ENCODE measurements at places on chromosomes 12 and 14. TPM values are rescaled to one million over a fixed set of nuclear protein-coding genes. Genes with fewer than 3 reads are reported as not detected.

The AICDA gene
- total RNA-seq = not detected

DNA sequence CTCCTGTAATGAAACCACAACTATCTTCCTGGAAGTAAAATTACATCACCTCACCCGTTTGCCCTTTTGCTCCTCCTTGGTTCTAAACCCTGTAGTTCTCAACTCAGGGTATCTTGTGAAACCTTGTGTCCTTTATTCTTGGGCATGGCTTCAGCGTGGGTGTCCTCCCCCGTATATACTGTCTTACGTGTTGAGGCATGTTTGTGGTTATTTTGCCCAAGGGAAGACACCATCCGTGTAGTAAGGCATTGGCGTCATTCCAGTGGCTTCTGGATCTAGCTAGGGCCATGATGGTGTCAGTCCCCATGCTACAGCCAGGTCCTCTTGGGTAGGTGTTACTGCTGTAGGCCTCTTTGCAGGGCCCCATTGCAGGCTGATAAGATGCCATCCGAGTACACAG lies 115.4 kb downstream of the ZFP36L1 start:
- no peak for DNase-seq

GRCh38 chr12:31626270-31626995 lies 33.1 kb upstream of the ETFBKMT start:
- DNase-seq = no peak

GRCh38 chr12:106873983-106874382 lies 81.7 kb upstream of the TMEM263 start:
- DNase-seq = no peak

DNA sequence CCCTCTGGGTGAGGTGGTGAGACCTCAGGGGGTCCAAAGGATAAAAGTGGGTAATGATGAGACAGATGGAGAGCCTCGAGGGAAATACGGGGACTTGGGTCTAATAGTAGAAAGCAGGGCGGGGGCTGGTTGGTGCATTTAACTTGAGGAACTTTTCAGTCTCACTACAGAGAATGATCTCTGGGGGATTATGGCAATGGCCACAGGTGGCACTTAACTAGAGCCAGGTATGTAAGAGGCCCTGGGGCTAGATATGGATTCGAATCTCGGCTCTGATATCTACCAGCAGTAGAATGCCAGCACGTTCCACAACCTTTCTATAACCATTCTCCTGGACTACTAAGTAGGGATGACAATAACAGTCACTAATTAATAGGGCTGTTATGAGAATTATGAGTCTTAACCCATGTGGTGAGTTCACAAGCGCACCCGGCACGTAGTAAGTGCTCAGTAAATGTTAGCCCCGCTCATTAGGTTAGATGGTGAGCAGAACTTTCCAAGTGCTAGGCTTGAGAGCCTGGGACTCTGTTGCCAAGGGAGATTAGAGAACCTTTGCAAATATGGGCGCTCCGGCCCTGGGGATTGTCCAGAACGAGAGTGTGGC lies 888 bp upstream of the PLXNC1 start:
- no peak for DNase-seq

GRCh38 chr12:64825143-64826021 lies 935 bp downstream of the TBC1D30 start:
- DNase-seq = no peak

GRCh38 chr12:124559182-124560017 lies 8.0 kb downstream of the NCOR2 start:
- no peak for DNase-seq

DNA sequence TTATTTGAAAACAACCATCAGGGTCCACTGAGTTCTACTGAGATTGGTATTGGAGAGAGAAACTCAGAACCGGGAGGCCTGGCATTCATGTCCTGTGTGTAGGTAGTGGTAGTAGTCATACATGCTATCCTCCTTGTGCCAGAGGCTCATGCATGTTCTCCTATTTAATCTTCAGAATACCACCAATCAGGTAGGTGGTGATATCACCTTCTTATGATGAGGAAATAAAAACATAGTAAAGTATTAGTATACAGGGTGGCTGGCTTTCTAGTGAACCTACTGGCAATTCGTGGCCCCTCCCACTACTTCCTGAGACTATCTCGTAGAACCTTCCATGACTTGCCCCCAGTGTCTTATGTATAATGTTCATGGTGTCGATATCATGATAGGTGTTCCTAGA lies 40.5 kb upstream of the EID3 start:
- no peak for DNase-seq
